Transverse colon (tissue), 4 donors: ENCODE measurements at places on chromosomes 5 and 9. TPM values are rescaled to one million over a fixed set of nuclear protein-coding genes. Genes with fewer than 3 reads are reported as not detected.

GRCh38 chr5:153256-153655, 38.0 kb upstream of the LRRC14B start:
- no peaks in the 10 kb centered on the region for H3K4me1 ChIP-seq
- no peaks in the 10 kb centered on the region for H3K27me3 ChIP-seq
- H3K4me3 ChIP-seq, result no peak overlapping the region
- H3K36me3 ChIP-seq, result no peaks in the 10 kb centered on the region
- DNase-seq, result no peak

GRCh38 chr5:171272996-171273970, 35.8 kb upstream of the TLX3 start:
- no peak overlapping the region for H3K27ac ChIP-seq
- no peaks in the 10 kb centered on the region for H3K27me3 ChIP-seq
- no peak for DNase-seq
- no peaks in the 10 kb centered on the region for H3K36me3 ChIP-seq
- no peaks in the 10 kb centered on the region for H3K4me1 ChIP-seq

DNA sequence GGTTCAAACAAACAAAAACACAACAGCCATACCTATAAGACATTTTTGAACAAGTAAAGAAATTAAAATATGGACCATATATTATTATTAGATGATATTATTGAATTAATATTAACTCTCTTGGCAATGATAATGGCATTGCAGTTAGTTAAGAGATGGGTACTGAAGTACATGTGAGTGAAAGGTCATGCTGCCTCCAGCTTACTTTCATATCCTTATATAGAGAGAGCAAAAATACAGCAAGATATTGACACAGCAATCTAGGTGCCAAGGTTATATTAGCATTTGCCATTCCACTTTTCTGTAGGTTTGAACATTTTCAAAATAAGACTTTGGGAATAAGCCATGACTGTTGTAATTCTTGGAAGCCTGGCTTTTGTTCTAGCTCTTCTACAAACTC, 6.1 kb downstream of the TNFSF8 start:
- H3K27me3 ChIP-seq, result no peaks in the 10 kb centered on the region
- DNase-seq, result no peak
- no peak overlapping the region for H3K27ac ChIP-seq
- no peak overlapping the region for H3K4me3 ChIP-seq
- no peaks in the 10 kb centered on the region for H3K36me3 ChIP-seq

- H3K27ac ChIP-seq, result no peak overlapping the region
- no peaks in the 10 kb centered on the region for H3K36me3 ChIP-seq
- DNase-seq, result no peak
- H3K4me3 ChIP-seq, result no peak overlapping the region
These were observed 1348.7 kb upstream of the C9orf72 start for GRCh38 chr9:28921857-28922500.

GRCh38 chr5:115522832-115523403, 21.7 kb downstream of the FEM1C start:
- peak; percentile 22 for DNase-seq
- peak overlapping the region; percentile 50 for H3K27ac ChIP-seq
- no peaks in the 10 kb centered on the region for H3K36me3 ChIP-seq
- no peaks in the 10 kb centered on the region for H3K27me3 ChIP-seq
- H3K4me3 ChIP-seq, result no peak overlapping the region
- peaks cover 15% of the 10 kb centered on the region for H3K4me1 ChIP-seq

DNA sequence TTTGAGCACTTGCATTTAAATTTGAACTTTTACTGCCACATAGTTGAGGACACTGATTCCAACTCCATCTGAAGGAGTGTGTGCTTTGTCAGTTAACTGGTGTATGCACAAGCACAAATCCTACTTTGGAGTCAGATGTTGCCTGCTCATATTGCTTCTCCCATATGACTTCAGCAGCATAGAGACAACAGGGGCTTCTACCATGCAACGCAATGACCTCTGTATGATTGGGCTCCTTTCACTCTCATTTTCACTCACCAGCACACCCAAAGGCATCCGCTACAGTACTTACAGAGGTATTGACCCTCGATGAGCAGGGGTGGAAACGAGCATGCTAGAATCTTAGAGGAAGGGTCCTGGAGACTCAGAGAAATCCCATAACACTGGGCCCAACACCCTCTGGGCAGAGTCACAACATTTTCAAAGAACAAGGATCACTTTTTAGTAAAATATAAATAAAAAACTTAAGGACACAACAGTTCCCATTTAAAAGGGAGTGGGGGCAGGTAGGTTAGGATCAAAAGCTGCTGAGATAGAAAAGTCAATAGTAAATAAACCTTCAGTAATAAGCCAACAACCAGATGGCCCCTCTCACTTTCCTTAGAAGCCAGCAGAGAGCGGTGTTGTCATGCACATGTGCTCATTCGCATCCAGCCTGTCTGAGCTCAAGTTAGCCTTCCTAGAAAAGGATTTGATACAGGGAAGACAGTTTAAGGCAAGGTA, 203.8 kb downstream of the SNCAIP start:
- no peaks in the 10 kb centered on the region for H3K4me1 ChIP-seq
- H3K27ac ChIP-seq, result no peak overlapping the region
- no peak overlapping the region for H3K4me3 ChIP-seq
- peak; percentile 25 for DNase-seq

GABRG2 gene
- total RNA-seq, result 0.27 TPM

LCN15 gene
- 6.4 TPM for total RNA-seq

ANKDD1B gene
- total RNA-seq, result 17.8 TPM

BARHL1 gene
- not detected for total RNA-seq

TAF11L10 gene
- total RNA-seq, result not detected

KLHL3 gene
- 3.4 TPM for total RNA-seq
